ENCODE measurements at places on chromosomes 16 and 17.

GRCh38 chr16:89918453-89919347, at the start of gene MC1R:
TSS of gene MC1R (plus strand) at chr16:89918862. CDS start at chr16:89919259, 397 bp downstream.
- DNase-seq = no peak

DNA sequence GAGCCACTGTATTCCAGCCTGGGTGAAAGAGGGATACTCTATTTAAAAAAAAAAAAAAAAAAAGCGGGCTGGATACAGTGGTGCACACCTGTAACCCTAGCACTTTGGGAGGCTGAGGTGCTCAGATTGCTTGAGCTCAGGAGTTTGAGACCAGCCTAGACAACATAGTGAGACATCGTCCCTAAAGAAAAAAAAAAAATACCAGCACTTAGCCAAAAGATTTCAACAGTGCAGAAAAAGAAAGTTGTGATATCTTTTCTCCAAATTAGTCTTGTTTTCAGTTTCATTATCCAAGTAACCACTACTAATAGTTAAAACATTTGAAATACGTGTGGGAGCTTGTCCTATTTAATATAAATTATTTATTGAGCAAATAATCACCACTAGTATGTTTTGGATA, 48.7 kb downstream of the TENT4B start:
- no peak for DNase-seq

DNA sequence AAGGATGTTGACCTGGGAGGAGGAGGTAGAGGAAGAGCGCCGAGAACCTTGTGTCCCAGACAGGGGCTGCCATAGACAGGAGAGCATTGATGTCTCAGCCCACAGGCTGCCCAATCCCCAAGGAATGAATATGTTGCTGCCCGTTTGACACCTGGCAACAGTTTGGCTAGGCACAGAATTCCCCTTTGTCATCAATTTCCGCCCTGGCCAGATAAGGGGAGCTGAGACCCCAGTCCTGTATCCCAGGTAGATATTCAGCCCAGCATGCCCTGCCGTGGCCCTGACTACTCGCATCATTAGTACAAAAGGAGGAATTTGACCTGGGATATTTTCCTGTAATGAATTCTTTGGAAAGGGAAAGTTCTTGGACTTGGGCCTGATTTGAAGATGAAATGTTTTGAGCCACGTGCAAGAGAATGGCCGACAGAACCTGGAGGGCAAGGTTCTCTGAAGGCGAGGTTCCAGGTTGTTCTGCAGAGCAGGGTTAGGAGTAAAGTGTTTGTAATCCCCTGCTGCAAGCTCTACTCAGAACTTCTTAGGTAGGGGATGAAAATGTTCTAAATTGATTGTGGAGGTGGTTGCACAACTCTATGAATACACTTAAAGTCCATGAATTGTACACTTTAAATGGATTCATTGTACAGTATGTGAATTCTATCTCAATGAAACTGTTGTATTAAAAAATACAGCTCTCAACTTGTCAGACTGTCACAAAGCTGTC, 108.8 kb downstream of the SOCS1 start:
- DNase-seq = no peak

DNA sequence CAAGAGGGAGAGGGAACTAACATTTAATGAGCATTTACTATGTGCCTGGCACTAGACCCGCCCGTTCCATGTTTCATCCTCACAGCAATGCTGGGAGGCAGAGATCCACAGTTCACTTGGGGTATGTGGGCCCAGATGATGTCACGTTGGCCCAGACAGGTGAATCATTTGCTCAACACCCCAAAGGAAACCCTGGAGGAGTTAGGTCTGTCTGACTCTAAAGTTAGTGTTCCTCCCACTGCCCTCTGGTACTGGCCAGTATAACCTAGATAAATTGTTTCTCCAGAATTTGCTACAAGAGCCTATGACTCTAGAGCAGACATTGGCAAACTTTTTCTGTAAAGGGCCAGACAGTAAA, 164.6 kb downstream of the VPS53 start:
- no peak for DNase-seq

- DNase-seq = no peak
Observed at GRCh38 chr17:32502710-32503109, 15.9 kb downstream of the CDK5R1 start.

GRCh38 chr16:75264999-75265910, 13.8 kb upstream of the BCAR1 start:
- no peak for DNase-seq

DNA sequence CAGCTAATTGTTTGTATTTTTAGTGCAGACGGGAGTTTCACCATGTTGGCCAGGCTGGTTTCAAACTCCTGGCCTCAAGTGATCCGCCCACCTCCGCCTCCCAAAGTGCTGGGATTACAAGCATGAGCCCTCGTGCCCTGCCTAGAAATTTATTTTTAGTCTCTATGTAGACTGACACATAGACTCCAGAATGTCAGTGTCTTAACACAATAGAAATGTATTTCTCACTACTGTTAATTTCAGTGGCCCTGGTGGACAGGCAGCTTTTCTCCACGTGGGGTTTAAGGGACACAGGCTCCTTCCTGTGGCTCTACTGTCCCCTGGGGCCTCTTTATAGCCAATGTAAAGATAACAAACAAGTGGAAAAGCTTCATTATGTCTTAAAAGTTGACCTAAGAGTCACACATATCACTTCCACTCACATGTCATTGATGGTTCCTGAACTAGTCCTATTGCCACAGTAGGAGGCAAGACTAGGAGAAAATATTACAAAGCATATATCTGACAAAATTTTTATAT, 43.8 kb downstream of the COPRS start:
- no peak for DNase-seq

DNA sequence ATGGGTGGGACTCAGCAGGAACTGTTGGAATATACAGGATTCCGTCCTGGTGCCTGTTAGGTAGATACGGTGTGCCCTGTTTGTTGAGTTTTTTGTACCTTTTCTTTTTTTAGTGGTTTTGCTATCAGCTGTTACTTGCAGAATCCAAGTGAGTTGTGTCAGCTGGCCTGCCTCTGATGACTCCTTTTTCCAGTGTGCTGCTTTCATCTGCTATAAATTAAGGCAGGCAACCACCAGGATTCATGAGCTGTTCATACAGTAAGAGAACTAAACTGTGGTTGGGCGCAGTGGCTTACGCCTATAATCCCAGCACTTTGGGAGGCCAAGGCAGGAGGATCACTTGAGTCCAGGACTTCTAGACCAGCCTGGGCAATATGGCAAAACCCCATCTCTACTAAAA, 79.9 kb downstream of the WNT3 start:
- DNase-seq = no peak

GRCh38 chr17:34862384-34862783, 98.9 kb downstream of the CCT6B start:
- no peak for DNase-seq

GRCh38 chr17:77419547-77420094, 278.9 kb downstream of the SEC14L1 start:
- DNase-seq = no peak

- DNase-seq = no peak
Observed at GRCh38 chr16:75230471-75231110, 11.8 kb downstream of the CTRB1 start.

- DNase-seq = no peak
Observed at GRCh38 chr17:8087075-8087951, at the start of gene ALOX12B. TSS of gene ALOX12B (minus strand) at chr17:8087716. CDS start at chr17:8087442, 274 bp downstream.

- no peak for DNase-seq
Observed at GRCh38 chr17:5861246-5861645, 208.9 kb upstream of the WSCD1 start.

DNA sequence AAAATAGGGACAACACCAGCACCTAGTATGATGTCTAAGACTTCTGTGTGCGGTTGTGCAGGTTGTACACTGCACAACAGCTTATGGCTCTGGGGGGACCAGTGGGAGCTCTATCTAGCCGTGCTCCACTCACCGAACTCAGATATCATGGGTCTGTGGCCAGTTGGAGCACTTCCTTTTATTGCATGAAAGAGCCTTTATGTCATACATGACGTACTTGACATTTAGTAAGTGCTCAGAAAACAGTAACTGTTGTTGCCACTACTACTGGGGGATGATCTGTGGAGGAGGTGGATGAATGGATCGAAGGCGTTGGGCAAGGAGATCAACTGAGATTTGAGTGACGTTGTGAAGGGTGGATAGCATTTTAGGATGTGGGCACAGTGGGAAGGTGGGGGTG, 368.8 kb downstream of the SNX29 start:
- DNase-seq = no peak

- no peak for DNase-seq
Observed at GRCh38 chr17:71527311-71527710, 593.5 kb upstream of the SOX9 start.

DNA sequence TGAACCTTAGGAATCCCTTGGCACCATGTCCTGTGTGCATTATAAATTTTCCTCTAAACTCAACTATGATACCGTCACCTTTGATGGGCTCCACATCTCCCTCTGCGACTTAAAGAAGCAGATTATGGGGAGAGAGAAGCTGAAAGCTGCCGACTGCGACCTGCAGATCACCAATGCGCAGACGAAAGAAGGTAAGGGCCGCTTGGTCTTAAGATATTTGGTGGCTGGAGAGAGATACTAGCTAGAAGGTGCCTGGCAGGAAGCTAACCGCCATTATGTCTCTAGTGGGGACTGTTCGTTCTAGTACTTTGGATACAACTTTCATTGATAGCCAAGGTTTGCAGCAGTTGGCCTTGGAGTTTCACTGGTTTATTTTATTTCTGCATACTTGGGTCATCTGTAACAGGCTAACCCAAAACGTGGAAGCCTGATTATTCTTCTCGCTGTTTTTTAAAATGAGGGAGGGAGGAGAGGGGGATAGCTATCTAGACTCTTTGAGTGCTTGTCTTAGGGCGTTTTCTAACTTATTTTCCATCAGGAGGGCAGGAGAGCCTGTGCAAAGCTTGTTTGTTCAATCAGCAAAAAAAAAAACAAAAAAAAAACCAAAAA, 1.3 kb downstream of the RBBP6 start:
- no peak for DNase-seq

GRCh38 chr16:2777903-2778629, 986 bp upstream of the ELOB start:
- DNase-seq = no peak

DNA sequence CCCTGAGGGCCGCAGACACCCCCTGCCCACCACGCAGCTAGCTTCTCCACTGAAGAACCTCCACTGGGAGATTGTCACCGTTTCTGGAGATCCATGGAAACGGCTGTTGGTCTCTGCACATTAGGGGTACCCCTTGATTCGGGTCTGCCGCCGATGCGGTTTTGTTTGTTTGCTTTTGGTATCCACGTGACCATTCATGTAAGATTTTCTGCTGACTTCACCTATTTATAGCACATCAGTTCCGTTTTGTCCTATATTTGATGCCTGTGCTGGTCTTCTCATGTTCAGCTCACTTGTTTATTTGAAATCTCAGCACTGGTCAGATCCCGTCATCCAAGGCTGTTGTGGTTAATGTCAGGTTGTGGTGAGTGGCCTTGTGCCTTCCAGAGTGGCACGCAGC, 21.1 kb downstream of the CRAMP1 start:
- no peak for DNase-seq

DNA sequence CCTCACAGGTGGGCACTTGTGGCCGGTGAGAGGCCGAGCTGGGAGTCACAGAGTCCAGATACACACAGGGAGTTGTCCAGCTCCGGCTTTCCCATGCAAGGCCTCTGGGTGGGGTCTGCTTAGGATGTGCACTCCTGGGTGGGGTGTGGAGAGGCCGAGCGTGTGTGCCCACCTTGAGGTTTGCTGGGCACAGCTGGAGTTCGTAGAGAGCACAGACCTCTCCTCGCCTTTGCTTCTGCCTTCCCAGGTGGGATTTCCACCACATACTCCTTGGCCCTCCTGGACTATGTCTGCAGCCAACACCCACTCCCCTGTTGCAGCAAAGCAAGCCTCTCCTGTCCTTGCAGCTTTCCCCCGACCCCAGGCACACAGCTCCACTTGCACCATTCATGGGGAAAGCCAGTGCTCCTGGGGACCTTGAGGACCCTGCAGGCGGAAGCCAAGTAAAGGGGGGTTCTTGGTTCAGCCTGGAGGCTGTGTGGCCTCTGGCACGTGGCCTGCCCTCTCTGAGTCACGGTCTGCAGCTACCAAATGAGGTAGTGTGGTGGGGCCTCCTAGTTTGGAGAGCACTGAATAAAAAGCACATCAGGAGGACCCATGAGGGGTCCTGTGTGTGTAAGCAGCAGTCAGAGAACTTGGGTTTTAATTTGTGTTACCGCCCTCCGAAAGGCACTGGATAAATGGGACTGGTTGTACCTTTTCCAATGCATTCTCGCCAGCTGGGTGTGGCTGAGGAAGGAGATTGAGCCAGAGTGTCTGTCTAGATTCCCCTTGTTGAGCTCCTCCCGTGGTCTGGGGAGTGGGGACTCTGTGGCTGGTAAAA, 31.5 kb downstream of the MPRIP start:
- DNase-seq = no peak

DNA sequence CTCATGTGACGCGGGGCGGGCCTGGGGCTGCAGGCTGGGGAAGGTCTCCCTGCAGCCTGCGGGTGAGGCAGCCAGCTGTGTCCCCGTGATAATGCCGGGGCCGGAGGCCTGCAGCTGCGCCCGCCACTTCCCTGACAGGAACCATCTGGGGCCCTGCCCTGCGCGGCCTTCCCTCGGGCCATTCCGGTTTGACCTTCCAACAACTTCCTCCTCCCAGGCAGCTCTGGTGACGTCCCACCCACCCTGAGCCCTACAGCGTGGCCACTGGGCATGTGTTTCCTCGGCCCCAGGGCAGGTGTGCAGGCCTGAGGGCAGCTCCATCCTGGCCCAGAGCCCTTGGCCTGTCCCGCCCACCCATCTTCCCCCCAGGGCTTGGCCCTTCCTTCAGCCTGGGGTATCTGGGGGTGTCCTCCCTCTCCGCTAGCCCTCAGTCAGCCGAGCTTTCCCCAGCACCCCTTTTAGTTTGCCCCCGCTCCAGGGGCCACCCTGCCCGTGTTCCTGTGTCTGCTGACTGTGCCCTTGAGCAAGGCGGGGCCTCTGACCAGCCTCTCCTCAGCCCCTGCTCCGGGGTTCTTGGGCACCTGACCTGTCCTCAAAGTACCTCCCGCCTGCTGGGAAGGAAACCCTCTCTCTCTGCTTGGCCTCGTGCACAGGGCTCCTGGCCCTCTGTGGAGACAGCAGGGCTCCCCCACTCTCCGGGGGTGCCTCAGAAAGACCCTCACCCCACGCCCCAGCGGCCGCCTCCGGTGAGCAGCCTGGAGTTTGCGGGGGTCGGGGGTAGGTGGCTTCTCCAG, at the start of gene CBFA2T3:
TSS of gene CBFA2T3 (minus strand) at position 190 of the 794 bp plus-strand sequence. CDS start 400 bp downstream, outside the sequence.
- DNase-seq = no peak

- no peak for DNase-seq
Observed at GRCh38 chr17:82483204-82483660, 24.7 kb downstream of the NARF start.

DNA sequence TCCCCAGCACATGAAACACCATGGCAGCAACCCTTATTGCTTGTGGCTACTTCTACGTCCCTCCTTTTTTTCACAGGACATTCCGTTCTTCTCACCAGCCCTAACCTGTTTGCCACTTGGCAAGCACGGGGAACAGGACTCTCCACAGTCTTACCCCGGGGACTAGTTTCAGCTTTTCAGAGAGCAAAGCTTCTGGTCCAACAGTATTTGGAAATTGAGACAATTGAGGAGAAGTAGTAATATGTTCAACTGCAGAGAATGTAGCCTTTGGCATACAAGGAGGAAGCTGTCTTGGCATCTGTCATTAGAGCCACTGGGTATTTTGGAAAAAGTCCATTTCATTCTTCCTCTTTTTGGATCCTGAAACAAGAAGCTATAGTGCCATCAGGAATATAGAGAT, 65.7 kb downstream of the MAP2K6 start:
- DNase-seq = no peak

- no peak for DNase-seq
Observed at GRCh38 chr16:31009894-31010584, 399 bp downstream of the STX1B start.

Data from SK-N-MC (cell line).